ENCODE measurements at places on chromosomes 5 and 9.

DNA sequence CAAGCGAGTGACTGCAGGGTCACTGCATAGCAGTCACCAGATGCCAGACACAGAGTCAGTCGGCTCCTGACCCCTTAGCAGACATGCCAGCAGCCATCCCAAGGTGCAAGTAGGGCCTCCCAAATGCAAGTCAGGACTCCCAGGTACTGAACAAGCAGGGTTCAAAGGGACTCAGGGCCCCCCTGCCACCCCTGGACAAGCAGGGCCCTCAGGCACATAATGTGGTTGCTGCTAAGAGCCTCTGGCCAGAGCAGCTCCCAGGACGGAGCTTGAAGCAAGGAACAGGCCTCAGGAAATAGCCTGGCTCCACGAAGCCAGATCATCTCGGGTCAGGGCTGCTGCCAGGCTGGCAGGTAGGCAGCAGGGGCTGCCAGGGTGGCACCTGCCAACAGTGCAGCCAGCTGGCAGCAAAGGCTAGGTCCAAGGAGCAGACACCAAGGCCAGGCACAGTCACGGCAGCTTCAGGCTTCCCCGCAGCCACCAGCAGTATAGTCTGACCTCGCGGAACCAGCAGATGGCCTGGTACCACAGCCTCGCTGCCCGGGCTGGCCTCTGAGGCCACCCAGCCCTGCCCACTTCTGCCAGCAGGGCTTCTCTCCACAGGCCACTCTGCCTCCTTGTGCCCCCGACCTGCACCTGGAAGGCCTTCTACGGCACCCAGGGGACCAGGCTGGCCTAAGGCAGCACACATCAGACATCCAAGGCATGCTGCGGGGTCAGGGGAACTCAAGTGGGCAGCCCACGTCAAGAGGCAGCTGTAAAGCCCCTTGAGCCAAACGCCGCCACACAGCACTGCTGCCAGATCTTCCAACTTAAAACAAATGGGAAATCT lies 7.4 kb downstream of the EEIG1 start:
- no peak for DNase-seq

- DNase-seq: no peak
These were observed 115.2 kb upstream of the ST8SIA4 start for GRCh38 chr5:101018299-101018698.

GRCh38 chr5:101677961-101678360 lies 618.1 kb downstream of the SLCO4C1 start:
- no peak for DNase-seq

- no peak for DNase-seq
These were observed at the start of gene LURAP1L for GRCh38 chr9:12774861-12775678. Gene LURAP1L (plus strand): TSS chr9:12775020. CDS start chr9:12775716, 696 bp downstream.

GRCh38 chr5:107929080-107929479 lies 258.3 kb upstream of the EFNA5 start:
- DNase-seq: no peak

DNA sequence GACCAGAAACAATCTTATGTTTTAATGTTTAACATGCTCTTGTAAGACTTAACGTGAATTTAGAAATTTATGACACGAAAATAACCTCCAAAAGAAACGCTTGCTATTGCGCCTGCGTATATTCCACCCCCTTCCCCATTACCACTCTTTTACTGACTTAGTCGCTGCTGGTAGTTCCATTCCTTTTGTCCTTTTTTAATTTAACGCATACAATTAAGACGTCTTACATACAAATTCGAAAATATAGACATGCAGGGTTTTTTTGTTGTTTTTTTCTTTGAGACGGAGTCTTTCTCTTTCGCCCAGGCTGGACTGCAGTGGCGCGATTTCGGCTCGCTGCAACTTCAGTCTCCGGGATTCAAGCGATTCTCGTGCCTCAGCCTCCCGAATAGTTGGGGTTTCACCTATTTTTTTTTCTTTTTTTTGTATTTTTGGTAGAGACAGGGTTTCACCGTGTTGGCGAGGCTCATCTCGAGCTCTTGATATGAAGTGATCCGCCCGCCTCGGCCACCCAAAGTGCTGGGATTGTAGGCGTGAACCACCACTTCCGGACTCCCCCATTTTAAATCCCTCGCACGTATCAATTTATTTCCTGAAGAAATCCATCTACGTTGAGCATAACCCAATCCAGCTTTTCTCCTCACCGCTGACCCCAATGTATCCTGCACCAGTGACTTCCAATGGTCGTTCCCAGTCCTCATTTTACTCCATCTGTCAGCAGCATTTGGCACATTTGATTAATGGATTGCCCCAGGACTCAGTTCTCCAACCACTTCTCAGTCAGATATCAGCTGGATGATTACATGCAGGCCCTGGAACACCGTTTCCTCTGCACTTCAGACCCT lies 684 bp upstream of the MED7 start:
- DNase-seq: peak; percentile 50

- no peak for DNase-seq
These were observed 2.7 kb downstream of the OR2V2 start for GRCh38 chr5:181149806-181150733.

DNA sequence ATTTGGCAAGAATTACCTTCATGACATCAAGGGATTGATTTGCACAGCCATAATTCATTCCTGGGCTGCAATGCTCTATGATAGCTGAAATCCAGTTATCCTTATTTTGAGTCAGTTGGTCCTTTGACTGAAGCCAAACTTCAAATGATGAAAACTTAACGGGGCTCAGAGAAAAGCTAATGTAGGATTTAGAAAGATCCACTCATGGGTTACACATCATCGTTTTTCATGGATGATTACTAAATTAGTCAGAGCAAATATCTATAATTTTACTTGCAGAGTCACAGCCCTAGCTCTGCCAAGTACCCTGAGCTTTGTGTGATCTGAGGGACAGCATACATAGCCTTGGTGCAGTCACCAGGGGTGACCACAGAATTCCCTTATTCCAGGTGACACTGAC lies 27.3 kb upstream of the MUSK start:
- DNase-seq: no peak

DNA sequence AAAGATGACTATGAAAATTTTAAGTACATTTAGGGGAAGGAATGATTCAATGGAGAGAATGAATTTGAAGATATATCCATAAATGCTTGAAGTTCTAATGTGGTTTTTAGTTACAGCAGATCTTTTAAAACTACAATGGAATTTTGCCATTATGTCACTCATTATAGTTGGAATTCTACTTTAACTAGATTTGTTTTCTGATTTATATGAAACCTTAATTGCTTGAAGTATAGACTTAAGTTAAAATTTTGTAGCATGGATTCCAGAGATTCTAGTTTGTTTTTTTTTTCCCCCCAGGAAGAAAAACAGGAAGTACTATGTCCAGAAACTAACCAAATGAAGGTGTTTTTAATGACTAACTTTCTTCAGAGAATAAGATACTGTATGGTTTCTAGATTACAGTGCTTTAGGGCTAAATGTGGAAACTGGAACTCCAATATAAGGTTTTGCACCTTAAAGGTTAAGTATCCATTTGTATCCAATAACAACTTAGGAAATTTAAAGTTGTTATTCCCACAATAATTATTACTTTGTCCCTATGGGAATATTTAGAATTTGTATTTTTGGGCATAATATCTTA lies 70.3 kb downstream of the ZSWIM6 start:
- DNase-seq: no peak

GRCh38 chr5:52799983-52800393 lies 12.3 kb downstream of the ITGA1 start:
- DNase-seq: peak; percentile 94

DNA sequence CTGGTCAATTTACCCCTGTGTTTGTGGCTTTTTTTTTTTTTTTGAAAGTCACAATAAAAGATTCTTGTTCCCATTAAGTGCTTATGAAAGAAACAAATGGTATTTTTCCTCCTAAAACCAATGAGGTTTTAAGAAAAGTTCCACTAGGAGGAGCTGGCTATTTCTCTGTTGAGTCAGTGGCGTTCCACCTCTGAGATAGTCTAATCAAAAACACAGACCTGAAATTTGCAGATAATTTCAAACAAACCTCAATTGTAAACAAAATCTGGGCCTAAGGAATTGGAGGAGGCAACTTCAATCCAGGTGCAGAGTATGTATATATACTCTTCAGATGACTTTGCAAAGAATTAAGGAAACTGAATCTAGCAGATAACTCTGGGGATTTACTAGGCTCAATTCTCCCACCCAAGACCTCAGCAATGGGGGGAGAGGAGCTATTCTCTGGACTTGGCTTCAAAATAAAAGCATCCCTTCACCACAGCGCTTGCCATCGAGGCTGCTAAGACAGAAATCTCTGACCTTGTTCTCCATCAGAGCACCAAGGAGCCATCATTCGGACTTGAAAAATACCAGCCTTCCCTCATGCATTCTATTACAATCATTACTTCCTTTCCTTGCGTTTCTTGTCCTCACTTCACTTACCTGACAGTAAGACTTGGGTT lies 52.4 kb downstream of the FANCC start:
- no peak for DNase-seq

- DNase-seq: no peak
These were observed 106.9 kb downstream of the GABRG2 start for GRCh38 chr5:162174358-162174974.

DNA sequence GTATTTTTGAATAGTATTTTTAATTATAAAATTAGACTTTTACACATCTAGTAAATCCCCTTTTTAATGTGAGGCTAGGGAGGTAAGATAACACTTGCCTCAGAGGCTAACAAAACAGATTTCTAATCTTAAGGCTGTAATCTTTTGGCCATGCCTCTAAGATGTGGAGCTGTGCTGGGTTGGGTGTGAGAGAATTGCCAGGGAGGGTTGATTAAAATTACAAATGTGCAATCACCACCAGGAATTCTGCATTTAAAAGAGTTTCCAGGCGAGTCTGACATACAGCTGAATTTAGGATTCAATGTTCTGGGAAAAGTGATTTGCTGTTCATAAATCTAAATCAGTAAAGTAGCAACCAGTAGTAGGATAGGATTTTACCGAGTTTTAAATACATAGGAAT lies 73.3 kb downstream of the NUDT12 start:
- DNase-seq: no peak

- DNase-seq: no peak
These were observed 170.2 kb upstream of the HMHB1 start for GRCh38 chr5:143641549-143642355.

- DNase-seq: no peak
These were observed 25.0 kb downstream of the HMCN2 start for GRCh38 chr9:130290291-130291181.

- DNase-seq: no peak
These were observed 60.4 kb downstream of the RORB start for GRCh38 chr9:74557571-74557970.

DNA sequence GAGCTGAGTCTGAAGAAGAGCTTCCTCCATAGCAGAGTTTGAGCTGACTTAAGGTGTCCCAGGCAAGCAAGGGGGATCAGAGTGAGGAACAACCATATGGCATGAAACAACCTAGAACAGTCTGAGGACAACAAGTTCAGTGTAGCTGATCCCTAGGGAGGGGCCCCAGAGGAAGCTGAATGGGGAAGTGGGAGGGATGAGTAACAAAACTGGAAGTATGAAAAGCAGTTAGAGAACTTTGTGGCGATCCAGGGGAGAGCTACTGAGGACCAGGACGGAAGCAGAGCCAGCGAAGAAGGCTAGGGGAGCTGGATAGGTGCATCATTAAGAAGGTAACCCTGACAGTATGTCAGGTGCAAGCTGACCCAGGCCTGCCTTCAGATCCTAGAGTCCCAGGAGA lies 580.8 kb downstream of the BNC2 start:
- DNase-seq: no peak

DNA sequence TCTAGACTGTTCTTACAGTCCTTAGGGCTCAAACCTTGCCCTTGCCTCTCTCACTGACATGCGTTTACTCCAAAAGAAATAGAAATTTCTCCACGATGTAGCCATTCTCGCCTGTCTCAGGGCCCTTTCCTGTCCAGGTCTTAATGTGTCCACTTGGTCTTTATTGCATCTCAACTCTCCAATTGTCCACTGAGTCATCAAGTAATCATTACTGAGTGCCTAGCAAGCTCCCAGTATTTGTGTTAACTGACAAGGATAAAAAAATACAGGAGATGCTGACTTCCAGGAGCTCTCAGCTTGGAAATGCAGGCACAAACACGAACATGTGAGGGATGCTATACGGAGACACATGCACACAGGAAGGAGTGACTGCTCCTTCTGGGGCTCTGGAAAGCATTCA lies 147.3 kb downstream of the ARSB start:
- DNase-seq: no peak

GRCh38 chr9:130192382-130192999 lies 20.3 kb downstream of the NCS1 start:
- DNase-seq: no peak

DNA sequence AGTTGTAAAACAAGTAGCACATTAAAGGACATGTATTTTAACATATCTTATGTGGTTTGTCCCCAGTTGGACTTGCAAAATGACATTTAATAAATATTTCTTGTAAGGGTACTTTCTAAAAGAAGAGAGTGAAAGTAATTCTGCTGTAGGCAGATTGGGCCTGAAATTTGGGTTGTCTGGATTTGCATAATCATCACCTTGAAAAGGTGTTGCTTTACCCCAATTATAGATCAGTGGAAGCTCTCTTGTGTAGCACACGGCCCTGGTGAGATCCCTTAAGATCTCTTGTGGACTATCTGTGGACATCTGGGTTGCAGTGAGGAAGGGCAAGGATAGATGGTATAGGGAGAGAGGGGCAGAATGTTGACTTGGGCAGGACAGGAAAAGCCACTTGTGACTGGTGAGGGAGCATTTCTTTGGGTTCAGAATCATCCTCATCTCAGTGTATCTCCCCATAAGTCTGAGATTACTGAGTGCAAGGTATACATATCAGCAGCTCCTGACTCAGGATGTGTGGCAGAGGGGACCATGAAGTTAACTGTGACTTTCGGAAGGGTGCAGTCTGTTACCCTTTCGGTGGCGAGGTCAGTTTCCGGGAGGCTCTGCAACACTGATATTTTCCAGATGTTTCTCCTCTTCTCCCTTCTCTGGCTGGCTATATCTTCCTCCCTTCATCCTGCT lies 2.0 kb upstream of the TNFAIP8 start:
- no peak for DNase-seq

Measured in activated CD4-positive, alpha-beta T cell treated with anti-CD3 and anti-CD28 coated beads for 4 hours (primary cell).